ENCODE measurements at places on chromosomes 4 and X. TPM values are rescaled to one million over a fixed set of nuclear protein-coding genes. Genes with fewer than 3 reads are reported as not detected.

The FGFR3 gene
- total RNA-seq = 0.52 TPM

The PAK3 gene
- total RNA-seq = 0.64 TPM

The FAM3A gene
- 21.4 TPM for total RNA-seq

- no peaks in the 10 kb centered on the region for H3K27me3 ChIP-seq
- DNase-seq = no peak
- no peaks in the 10 kb centered on the region for H3K4me1 ChIP-seq
- H3K36me3 ChIP-seq = peaks cover 22% of the 10 kb centered on the region
- H3K27ac ChIP-seq = no peak overlapping the region
Measured at GRCh38 chrX:24796204-24796603, 102.5 kb downstream of the POLA1 start.
